ENCODE measurements at places on chromosomes 2 and 18.
A peak's percentile ranks its signal among the peaks of the same experiment; 100 is the strongest.

DNA sequence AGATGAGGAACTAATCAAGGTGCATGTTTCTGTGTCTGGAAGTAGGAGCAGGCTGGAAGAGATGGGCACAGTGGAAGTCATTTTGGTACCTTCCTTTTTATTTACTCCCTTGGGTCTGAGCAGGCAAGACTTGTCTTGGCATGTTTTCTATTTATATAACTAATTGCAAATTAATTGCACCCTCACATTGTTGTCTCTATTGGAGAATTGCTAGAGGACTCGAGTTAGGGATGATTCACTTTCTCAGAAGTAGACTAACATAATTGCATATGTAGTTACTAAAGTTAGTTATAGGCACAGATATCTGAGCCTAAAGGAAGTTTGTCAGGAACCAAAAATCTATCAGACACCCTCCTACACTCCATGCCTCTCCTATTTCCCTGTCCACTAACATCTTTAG, 92.8 kb upstream of the NRP2 start:
- no peak for DNase-seq

GRCh38 chr18:13374468-13375301, 156.1 kb downstream of the LDLRAD4 start:
- DNase-seq: peak; percentile 13

DNA sequence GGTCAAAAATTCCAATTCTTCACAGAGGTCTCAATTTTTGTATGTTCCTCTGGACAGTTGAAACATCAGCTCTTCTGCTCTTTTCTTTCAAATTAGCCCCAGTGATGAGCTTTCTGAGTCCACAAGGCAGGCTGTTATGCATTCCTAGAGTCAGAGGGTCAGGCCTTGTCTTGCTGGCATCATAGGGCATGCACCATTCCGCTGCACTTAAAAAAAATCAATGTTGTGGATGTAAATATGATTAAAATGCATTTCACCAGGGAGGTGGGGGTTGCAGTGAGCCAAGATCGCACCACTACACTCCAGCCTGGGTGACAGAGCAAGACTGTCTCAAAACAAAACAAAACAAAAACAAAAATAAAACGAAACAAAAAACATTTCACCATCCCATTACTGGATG, 465.3 kb downstream of the EIPR1 start:
- no peak for DNase-seq

GRCh38 chr2:210623506-210623905, 67.1 kb downstream of the CPS1 start:
- no peak for DNase-seq

DNA sequence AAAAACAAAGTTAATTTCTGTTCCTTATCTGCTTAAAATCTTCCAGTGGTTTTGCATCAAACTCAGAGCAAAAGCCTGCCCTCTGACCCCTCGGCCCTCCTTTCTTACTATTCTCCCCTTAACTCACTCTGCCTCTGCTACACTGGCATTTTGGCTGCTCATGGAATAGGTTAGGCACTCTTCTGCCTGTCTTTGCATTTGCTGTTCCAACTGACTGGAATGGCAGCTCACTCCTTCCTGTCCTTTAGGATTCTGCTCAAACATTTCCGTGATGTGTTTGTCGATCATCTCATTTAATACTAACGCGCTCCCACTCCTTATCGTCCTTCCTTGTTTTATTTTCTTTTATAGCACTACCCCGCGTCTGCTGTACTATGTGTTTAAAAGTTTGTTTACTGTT, 815 bp downstream of the CEBPZ start:
- DNase-seq: no peak

- DNase-seq: no peak
Observed at GRCh38 chr2:6231166-6231565, 539.0 kb downstream of the SOX11 start.

- no peak for DNase-seq
Observed at GRCh38 chr2:154570501-154570900, 128.0 kb upstream of the KCNJ3 start.

- DNase-seq: no peak
Observed at GRCh38 chr18:61892683-61893308, at the start of gene RNF152. Gene RNF152, minus strand, starts transcription at chr18:61893007. Its CDS starts 76,544 bp downstream, at chr18:61816463.

DNA sequence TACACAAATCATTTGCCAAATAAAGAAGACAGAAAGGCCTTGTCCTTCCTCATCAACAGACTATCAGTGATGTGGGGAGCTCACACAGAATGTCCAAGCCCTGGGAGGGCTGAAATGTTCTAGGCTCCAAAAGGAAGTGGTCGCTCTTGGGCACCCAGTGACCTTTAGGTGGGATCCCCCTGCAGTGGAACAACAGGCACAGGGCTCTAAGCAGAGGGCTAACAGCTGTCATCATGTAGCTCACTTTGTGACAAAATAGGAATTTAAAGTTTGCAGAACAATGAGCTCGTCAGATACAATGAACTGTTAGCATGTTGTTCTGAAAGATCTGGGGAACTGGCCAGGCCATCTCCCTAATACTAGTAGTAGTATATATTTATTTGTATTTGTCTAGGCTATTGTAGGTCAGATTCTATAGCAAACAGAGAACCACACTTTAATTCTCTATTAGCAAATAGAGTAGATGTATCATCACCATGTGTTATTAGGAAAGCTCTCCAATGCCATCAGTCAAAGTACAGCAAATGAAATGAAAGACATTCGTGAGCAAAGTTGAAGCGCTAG, 151.5 kb upstream of the MAP3K20 start:
- no peak for DNase-seq

DNA sequence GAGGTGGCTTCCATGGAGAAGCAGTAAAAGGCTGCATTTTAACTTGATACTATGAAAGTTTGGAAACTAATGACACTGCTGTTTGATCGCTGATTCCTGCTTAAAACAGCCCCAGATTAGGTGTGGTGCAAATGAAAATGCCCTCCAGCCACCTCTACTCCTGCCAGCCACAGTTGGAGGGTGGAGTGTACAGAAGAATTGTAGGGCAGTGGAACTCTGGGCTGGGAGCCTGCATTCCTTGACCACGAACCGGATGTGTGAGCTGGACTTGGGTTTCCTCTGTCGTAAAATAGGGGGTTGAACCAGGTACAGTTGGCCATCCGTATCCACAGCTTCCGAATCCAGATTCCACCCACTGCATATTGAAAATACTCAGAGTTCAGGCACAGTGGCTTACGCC, 84.6 kb upstream of the RFX8 start:
- no peak for DNase-seq

GRCh38 chr2:126808929-126809328, 89.8 kb upstream of the TEX51 start:
- no peak for DNase-seq

GRCh38 chr18:26096852-26097251, 6.4 kb upstream of the SS18 start:
- no peak for DNase-seq

- DNase-seq: peak; percentile 4
Observed at GRCh38 chr2:43057026-43057741, 169.2 kb downstream of the ZFP36L2 start.

DNA sequence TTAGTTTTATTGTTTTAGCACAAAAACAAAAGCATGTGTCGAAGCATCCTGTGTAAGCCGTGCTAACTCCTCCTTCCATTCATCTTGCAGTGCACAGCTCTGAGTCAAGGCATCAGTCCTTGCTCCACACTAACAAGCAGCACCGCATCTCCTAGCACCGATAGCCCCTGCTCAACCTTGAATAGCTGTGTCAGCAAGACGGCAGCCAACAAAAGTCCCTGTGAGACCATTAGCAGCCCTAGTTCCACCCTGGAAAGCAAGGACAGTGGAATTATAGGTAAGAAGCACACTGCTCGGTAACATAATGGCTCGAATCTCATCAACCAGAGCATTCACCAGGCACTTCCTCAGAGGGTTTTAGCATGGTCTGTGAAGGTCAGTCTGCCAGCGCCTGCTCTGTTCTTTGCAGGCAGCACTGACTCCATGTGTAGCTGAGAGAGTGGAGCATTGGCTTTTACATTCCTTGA, 136.2 kb downstream of the WDSUB1 start:
- DNase-seq: no peak

GRCh38 chr2:57373530-57373929, 673.1 kb upstream of the VRK2 start:
- DNase-seq: no peak

DNA sequence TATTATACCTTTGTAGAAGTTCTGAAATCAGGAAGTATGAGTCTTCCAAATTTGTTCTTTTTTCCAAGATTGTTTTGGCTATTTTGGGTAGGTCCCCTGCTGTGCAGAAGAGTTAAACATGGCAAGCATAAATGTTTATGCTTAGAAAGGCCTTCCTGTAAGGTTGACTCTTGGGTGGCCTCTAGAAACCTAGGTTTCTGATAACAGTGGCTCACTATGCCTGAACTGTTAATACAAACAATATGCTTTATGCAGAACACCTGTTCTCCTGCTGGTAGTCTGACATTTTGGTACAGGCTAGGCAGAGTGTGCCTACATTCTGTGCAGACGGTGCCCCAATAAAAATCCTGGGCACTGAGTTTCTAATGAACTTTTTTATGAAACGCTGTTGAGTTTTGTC, 10.1 kb downstream of the PTPN18 start:
- no peak for DNase-seq

- peak; percentile 12 for DNase-seq
Observed at GRCh38 chr2:144217853-144218633, 301.9 kb downstream of the ZEB2 start.

GRCh38 chr2:165952741-165953211, 800 bp downstream of the TTC21B start:
- no peak for DNase-seq

DNA sequence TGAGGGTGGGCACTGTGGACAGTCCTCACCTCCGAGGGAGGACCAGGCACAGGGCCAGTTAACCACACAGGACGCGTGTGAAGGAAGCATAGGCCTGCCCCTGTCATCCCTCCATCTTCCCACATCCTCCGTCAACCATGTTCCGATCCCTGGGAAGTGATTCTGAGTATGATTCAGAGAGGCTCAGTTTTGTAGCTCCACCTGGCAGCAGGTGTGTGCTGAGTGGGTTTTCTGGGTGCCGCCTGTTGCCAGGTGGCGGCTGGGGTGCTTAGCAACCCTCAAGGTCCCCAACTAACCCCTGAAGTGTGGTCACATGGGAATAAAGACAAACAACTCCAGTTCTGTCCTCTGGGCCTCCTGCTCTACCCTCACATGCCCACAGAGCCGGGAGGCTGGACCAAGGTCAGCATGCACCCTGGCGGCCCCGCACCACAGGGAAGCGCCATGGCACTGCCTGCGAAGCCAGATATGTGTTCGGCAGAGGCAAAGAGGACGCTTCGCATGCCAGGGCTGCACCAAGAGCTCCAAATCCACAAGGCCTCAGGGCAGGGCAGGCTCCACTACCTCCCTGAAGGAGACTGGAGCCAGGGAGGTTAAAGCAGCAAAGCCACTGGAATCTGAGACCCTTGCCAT, 60.0 kb downstream of the ADCY3 start:
- DNase-seq: no peak

DNA sequence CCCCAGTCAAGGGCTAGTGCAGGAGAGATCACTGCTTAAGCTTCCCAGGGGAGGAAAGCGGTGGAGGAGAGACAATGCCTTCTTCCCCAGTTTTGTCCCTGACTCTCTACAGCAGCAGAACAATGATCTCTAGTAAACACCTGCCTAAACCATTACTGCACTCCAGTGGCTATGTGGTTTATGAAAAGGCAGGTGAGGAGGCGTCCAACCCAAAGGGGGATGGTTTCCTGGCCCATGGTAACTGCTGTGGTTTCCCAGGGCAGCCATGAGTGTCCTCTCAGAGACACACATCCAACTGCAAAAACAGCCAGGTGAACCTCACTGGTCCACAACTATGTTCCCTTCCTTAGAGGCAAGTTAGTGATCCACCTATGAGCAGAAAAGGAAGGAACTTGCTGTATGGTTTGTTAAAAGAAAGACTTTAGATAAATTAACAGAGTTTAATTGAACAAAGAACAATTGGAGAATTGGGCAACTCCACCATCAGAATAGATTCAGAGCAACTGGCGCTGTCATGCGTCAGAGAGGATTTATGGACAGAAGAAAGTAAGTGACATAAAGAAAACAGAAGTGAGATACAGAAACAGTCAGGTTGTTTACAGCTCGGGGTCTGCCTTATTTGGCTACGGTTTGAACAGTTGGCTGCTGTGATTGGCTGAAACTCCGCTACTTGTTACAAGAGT, 4.8 kb upstream of the TTC39C start:
- no peak for DNase-seq

- no peak for DNase-seq
Observed at GRCh38 chr2:175399326-175399725, 217.8 kb upstream of the ATP5MC3 start.

DNA sequence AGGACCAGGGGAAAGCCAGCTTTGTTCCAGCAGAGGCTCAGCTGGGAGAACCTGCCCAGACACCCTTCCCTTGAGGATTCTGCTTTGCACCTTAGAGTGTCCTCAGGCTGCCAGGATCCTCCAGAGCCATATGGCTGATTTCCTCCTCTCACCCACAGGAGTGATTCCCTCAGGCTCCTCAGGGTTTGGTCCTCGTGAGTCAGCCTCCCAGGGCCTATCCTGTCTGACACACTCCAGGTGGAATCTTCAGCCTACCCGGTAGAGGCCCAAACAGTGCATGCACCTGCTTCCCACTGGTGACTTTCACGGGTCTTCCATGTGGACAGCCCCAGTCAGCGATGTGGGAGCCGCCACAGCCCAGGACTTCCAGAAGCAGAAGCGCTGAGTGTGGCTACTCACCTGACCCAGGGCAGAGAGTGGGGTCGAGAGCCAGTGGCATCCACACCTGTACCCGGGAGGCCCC, 73.3 kb downstream of the TFCP2L1 start:
- DNase-seq: no peak
